ENCODE measurements at places on chromosomes 7 and 10.

- DNase-seq = no peak
Observed at GRCh38 chr10:68092512-68092911, 16.8 kb upstream of the MYPN start.

DNA sequence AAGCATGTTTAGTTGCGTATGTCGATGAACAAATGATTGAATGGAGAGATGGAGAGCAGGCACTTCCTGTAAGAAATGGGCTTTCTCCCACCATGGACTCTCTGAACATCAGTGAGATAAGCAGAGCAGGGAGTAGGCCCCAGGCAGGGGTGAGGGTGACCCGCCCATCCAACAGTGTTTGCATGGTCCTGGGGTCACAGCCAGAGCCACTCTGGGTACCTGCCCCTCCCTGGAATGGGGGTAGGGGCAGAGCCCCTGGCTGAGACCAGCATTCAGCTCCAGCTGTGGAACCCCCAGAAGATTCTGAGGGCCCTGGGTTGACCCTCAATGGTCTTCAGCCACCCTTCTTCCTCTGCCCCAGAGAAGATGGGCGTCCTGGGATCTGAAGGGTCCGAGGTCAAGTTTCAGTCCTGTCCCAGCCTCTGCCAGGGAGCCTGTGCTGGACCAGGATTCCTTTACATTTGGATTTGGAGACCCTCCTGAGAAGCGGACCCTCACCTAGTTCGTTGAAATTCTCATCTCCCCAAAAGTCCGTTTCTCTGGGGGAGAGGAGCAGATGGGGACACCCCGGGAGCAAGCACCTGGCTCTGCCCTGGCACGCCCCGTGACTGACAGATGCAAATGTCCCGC lies 2.4 kb upstream of the FGF8 start:
- no peak for DNase-seq

DNA sequence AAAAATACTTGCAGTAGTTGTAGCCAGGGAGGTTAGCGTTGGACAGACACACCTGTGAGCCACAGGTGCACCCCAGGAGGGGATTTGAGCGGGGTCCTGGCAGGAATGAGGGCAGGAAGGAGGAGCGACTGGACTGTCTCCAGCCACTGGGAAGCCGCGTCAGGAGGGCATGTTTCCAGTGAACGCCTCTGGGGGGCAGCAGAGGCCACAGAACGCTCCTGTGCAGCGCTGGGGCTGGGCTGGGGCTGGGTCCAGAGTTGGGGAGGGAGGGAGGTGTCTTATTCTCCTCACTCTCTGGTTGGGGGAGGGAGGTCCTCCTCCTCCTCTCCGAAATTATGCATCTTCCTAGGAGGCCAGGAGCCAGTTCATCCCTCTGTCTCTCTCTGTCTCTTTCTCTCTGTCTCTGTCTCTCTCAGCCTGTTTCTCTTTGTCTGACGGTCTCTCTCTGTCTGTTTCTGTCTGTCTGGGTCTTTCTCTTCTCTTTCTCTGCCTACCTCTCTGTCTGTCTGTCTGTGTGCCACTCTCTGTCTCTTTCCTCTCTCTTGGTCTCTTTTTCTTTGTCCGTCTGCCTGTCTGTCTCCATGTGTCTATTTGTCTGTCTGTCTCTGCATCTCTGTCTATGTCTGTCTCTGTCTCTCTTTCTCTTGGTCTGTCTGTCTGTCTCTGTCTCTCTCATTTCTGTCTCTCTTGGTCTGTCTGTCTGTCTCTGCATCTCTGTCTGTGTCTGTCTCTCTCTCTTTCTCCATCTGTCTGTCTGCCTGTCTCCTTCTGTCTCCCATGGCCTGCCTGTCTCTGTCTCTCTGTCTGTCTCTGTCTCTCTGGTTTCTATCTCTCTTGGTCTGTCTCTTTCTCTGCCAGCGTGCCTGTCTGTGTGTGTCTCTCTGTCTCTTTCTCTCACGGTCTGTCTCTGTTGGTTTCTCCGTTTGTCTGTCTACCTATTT lies 9.9 kb upstream of the PSMG3 start:
- DNase-seq = peak; percentile 81

GRCh38 chr7:45229156-45229920 lies 71.7 kb downstream of the RAMP3 start:
- DNase-seq = no peak

- DNase-seq = peak; percentile 54
Observed at GRCh38 chr7:26449175-26450165, 157.8 kb downstream of the SNX10 start.

DNA sequence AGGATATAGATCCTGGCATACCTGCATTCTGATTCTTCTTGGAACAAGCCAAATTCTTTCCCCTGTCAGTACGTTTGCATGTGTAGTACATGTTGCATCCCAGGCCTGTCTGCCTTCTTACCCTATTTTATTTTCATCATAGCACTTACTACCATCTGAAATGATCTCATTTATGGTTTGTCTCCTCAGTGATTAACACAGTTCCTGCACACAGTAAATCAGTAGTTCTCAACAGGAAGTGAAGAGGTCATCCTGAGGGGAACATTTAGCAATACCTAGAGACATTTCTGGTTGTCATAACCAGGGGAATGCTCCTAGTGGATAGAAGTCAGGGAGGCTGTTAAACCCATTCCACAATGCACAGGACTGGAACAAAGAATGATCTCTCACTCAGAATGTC lies 38.2 kb upstream of the SLC26A4 start:
- peak; percentile 84 for DNase-seq

GRCh38 chr7:128152721-128153120 lies 88.4 kb upstream of the LEP start:
- no peak for DNase-seq

GRCh38 chr7:92809760-92810573 lies 26.4 kb downstream of the CDK6 start:
- peak; percentile 78 for DNase-seq

- no peak for DNase-seq
Observed at GRCh38 chr7:90232430-90232829, 12.5 kb upstream of the CFAP69 start.

- DNase-seq = no peak
Observed at GRCh38 chr7:43461349-43462024, 121.4 kb upstream of the STK17A start.

DNA sequence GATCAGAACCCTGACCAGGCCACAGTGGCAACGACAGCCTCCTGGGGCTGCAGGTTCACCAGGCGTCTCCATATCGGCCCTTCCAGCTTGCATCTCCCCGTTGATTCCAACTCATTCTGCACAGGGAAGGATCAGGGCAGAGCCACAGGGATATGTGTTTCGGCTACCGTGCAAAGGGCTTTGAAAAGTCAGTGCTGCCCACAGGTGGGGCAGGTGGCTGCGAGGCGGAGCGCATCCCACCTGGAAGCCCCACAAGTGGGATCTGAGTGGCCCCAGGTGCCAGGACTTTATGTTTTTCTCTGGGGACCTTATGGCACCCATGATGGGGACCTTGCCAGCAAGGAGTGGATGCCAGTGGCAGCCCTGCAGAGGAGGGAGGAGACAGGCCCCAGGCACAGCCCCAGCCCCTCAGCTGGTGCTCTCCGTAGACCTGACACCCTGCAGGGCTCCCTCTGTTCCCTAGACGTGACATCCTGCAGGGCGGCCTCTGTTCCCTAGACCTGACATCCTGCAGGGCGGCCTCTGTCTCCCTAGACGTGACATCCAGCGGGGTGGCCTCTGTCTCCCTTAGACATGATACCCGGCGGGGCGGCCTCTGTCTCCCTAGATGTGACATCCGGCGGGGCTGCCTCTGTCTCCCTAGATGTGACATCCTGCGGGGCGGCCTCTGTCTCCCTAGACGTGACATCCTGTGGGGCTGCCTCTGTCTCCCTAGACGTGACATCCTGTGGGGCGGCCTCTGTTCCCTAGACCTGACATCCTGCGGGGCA lies 189.4 kb downstream of the ELFN1 start:
- no peak for DNase-seq

DNA sequence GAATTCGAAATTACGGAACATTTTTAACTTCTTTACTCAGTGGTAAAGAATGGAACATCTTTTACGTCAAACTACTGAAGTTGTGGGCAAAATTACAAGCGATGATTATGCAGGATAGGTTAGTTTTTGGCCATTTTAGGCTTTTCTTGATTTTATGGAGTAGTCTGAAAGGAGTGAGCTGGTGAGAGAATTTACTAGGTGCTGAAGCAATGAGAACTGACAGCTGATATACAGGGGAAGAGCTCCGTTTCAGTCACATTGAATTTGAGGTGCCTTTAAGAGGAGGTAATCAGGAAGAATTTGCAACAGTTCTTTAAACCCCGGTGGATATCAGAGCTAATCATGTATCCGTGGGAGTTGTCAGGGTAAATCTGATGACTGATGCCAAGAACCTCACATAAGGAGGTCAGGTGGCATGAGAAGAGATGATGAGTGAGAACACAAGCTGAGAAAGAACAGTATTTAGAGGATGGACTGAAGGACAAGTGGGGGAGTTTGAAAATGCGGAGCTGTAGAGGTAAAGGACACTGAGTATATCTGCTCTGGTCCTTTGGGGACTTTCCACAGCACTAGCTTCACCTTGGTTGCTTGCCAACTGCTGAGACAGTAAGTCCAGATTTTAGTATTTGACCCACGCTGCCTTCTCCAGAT lies 104.3 kb downstream of the AHR start:
- DNase-seq = no peak

GRCh38 chr7:151397026-151397425 lies 12.8 kb downstream of the WDR86 start:
- DNase-seq = no peak

DNA sequence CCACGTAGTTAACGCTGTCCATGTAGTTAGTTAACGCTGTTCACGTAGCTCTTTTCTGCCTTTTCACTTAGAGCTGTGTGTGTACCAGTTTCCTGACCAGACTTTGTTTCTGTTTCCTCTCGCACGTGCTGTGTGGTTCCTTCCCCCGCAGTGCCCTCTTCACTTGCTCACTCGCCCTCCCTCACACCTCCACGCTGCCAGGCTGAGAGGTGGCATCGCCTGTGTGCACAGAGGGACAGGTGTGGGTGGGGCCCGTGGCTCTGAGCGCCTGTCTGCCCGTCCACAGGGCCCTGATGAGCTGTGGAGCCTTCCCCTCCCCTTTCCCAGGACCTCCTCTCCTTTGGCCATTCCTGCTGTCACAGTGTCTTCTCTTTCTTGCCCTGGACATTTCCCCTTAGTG lies 30.6 kb downstream of the WDR37 start:
- no peak for DNase-seq

DNA sequence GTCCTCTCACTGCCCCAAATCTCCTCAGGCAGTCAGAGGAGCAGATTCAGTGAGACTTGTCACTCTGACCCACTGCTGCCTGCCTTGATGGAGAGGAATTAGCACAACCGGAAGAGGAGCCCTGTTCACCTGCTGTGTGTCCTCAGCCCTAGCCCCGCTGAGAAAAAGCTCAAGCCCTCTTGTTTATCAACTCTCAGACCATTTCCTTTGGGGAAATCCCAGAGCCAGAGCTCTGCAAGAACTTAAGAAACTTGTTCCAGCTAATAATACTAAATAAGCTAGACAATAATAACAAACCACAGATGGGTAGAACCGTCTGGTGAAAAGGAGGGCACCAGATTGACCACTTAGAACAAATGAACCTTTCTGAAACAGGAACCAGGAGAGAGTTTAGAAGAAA lies 37.7 kb upstream of the ITGB1 start:
- no peak for DNase-seq

- no peak for DNase-seq
Observed at GRCh38 chr10:64109926-64110495, 588.8 kb downstream of the REEP3 start.
